Tibial nerve (tissue), 4 donors: ENCODE measurements at places on chromosomes 2 and 18. TPM values are rescaled to one million over a fixed set of nuclear protein-coding genes. Genes with fewer than 3 reads are reported as not detected.

ABHD1 gene
- 0.44 TPM for total RNA-seq

MGAT4A gene
- 12.6 TPM for total RNA-seq

BCL11A gene
- not detected for total RNA-seq

- H3K4me1 ChIP-seq, result peaks cover 7% of the 10 kb centered on the region
- H3K27ac ChIP-seq, result no peak overlapping the region
- no peaks in the 10 kb centered on the region for H3K36me3 ChIP-seq
- no peaks in the 10 kb centered on the region for H3K27me3 ChIP-seq
Observed at GRCh38 chr2:144619760-144620159, 99.8 kb upstream of the ZEB2 start.

DNA sequence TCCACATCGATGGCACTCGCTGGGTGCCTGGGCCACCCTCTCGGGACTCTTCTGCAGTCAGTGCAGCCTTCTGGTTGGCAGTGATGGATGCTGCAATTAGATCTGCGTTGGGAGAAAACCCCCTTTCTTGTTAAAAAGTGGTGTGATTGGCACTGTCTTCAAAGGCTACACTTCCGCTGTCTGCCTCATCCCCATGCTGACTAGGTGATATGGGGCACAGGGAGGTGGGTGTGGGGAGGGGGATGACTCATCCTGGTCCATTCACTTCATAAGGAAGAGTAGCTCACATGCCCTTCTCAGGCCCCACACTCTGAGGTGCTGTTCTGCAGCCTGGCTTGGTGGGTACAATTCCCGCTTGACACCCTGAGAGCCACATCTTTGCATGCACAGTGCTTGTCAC, 77.4 kb downstream of the THNSL2 start:
- no peak overlapping the region for H3K4me3 ChIP-seq
- H3K27ac ChIP-seq, result no peak overlapping the region
- no peak for DNase-seq
- no peaks in the 10 kb centered on the region for H3K36me3 ChIP-seq

GRCh38 chr18:39721712-39722111, 2156.1 kb upstream of the CELF4 start:
- no peaks in the 10 kb centered on the region for H3K27me3 ChIP-seq
- no peak overlapping the region for H3K4me3 ChIP-seq
- no peaks in the 10 kb centered on the region for H3K4me1 ChIP-seq
- H3K27ac ChIP-seq, result no peak overlapping the region
- no peak for DNase-seq
- no peaks in the 10 kb centered on the region for H3K36me3 ChIP-seq

GRCh38 chr18:76499637-76500340, 4.7 kb upstream of the ZNF516 start:
- H3K4me1 ChIP-seq, result peaks cover 37% of the 10 kb centered on the region
- DNase-seq, result no peak
- no peaks in the 10 kb centered on the region for H3K27me3 ChIP-seq
- H3K4me3 ChIP-seq, result no peak overlapping the region
- H3K36me3 ChIP-seq, result no peaks in the 10 kb centered on the region

DNA sequence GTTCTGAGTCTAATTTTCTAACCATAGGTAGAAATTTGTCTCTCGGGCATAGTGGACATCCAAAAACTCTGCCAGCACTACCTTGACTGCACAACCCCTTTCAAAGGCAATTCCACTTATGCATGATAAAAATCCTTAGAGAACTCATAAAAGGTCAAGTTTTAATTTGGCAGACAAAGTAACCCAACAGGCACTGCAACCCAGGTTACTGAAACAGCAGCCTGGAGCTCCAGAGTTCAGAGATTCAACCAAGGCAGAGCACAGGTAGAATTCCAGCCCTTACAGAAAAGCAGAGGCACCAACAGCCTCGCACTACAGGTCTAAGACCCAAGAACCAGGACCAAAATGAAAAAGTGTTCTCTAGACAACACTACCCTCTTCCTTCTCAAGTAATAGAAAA, 1.8 kb downstream of the DTNB start:
- H3K4me3 ChIP-seq, result no peak overlapping the region
- H3K36me3 ChIP-seq, result no peaks in the 10 kb centered on the region
- DNase-seq, result no peak
- H3K4me1 ChIP-seq, result peaks cover 16% of the 10 kb centered on the region
- H3K27ac ChIP-seq, result no peak overlapping the region

DNA sequence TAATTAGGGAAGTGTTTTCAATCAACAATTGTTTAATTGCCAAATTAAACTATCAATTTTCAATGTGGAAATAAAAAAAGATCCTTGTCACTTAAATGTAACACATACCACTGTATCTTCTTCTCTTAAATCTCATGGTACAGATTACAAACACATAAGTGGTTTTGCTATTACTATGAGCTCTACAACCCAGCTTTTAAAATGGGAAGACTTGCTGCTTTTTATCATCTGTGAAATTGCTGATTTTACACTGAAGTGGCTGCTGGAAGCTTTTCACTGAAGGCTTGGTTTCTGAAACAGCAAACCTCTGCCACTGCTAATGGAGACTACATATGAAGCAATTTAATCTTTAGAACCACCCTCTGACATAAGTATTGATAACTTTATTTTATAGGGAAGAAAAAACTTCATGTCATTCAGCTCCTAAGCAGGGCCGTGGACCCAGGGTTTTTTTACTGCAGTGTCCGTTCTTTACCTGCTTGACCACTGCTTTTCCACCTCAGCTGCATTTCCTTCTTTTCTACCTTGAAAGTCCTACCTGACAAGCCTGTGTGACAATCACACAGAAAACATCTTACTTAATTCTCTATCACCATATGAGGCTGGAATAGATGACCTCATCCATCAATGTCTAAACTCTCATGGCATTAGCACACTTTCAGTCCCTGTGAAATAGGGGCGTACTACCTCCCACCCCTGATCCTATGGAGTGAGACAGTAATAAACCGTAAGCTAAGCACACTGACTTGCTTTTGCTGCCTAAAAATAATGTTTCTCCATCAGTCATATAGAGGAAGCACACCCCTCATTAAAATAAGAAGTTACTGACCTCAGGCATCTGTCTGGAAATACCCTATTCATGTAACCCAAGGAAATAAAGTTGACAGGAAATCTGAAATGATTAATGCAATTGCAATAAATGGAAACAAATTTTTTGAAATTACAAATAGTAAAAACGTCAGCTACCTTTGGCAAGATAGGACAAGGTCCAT, 19.2 kb upstream of the SLC8A1 start:
- no peak for DNase-seq
- H3K27me3 ChIP-seq, result no peaks in the 10 kb centered on the region
- no peaks in the 10 kb centered on the region for H3K4me1 ChIP-seq

GRCh38 chr18:57003342-57003741, 143.5 kb upstream of the BOD1L2 start:
- no peaks in the 10 kb centered on the region for H3K27me3 ChIP-seq
- H3K27ac ChIP-seq, result no peak overlapping the region
- no peak overlapping the region for H3K4me3 ChIP-seq
- no peaks in the 10 kb centered on the region for H3K36me3 ChIP-seq
- DNase-seq, result no peak

DNA sequence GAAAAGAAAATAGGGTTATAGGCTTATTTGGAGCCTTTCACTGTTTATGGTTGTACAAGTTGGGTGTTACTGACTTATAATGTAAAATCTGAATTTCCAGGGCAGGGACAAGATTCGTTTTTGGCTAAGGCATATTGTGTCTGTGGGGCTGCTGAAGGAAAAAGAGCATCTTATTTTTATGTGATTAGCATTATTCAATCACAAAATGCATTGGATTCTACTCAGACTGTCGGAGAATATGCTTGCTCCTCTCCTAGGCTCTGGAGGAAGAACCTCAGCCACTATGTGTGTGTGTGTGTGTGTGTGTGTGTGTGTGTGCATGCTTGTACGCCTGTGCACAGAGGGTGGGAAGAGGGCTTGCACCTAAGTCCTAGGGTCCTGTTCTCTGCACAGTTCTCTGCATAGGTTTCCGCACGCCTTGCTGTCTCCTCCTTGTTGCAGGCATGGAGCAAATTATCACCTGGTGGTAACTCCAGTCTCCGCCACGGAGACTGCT, 44.3 kb downstream of the AGAP1 start:
- H3K36me3 ChIP-seq, result no peaks in the 10 kb centered on the region
- no peak for DNase-seq

DNA sequence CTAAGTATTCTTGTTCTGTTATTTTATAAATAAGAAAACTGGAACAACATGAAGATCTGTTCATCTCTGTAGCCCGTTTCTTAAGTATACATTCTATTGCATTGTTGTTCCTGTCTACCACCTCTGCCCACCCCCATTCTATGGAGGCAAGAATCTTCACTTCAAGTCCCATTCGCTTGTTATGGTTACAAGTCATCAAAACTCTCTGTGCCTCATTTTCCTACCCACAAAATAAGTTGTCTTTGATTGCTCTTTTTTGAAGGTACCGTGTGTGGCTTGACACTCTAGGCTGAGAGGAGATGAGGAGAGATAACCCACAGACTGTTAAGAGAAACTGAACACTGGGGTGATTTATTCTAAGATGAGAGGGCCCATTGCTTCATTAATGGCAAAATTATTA, 2.9 kb upstream of the EVA1A start:
- H3K4me3 ChIP-seq, result no peak overlapping the region
- H3K27ac ChIP-seq, result no peak overlapping the region
- peaks cover 23% of the 10 kb centered on the region for H3K4me1 ChIP-seq

DNA sequence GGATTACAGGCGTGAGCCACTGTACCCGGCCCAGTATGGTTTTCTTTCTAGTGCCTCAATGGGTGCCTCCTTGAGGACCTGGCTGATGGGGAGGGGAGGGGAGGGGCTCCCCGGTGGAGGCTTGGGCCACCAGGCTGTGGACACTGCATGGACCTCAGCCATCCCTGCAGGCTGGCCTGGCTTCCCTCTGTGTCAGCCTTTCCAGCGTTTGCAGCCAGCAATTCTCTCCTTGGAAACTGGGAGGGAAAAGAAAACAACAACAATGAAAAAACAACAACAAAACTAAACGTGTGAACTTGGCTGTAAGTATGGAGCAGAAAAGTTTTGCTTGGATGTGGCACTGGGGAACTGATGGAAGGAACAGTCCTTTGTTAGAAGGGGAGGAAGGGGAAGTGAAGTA, 159.3 kb downstream of the GLI2 start:
- no peaks in the 10 kb centered on the region for H3K27me3 ChIP-seq
- no peak overlapping the region for H3K4me3 ChIP-seq
- H3K36me3 ChIP-seq, result no peaks in the 10 kb centered on the region
- no peak for DNase-seq
- H3K4me1 ChIP-seq, result peaks cover 7% of the 10 kb centered on the region

- no peaks in the 10 kb centered on the region for H3K27me3 ChIP-seq
- H3K36me3 ChIP-seq, result no peaks in the 10 kb centered on the region
- H3K27ac ChIP-seq, result no peak overlapping the region
- no peak for DNase-seq
- no peaks in the 10 kb centered on the region for H3K4me1 ChIP-seq
Observed at GRCh38 chr2:344811-345210, 56.9 kb upstream of the ALKAL2 start.

DNA sequence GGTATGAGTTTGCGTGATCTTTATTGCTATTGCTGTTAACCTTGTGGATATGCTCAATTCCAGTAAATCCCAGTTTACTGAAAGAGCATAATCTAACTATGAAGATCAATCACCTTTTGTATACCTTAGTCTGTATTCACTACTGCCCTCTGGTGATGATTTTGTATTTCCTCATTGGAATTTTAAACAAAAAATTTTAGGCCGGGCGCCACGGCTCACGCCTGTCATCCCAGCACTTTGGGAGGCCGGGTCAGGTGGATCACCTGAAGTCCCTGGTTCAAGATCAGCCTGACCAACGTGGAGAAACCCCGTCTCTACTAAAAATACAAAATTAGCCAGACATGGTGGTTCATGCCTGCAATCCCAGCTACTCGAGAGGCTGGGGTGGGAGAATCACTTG, 5.1 kb downstream of the COMMD1 start:
- no peaks in the 10 kb centered on the region for H3K27me3 ChIP-seq
- peaks cover 13% of the 10 kb centered on the region for H3K4me1 ChIP-seq
- no peak for DNase-seq
- no peak overlapping the region for H3K4me3 ChIP-seq
- no peak overlapping the region for H3K27ac ChIP-seq

- H3K4me3 ChIP-seq, result no peak overlapping the region
- no peaks in the 10 kb centered on the region for H3K27me3 ChIP-seq
- DNase-seq, result no peak
- no peaks in the 10 kb centered on the region for H3K4me1 ChIP-seq
Observed at GRCh38 chr2:150392614-150393013, 94.9 kb downstream of the RND3 start.

- no peaks in the 10 kb centered on the region for H3K36me3 ChIP-seq
- no peak overlapping the region for H3K4me3 ChIP-seq
- H3K27me3 ChIP-seq, result no peaks in the 10 kb centered on the region
- no peak for DNase-seq
Observed at GRCh38 chr2:235449568-235449967, 44.3 kb upstream of the AGAP1 start.
